ENCODE measurements at places on chromosomes 2 and 18. TPM values are rescaled to one million over a fixed set of nuclear protein-coding genes. Genes with fewer than 3 reads are reported as not detected.
A peak's percentile ranks its signal among the peaks of the same experiment; 100 is the strongest.

Gene C2orf78
- total RNA-seq: not detected

Gene PLCL1
- total RNA-seq: 0.20 TPM

Gene SCYGR4
- total RNA-seq: not detected

Gene RASGRP3
- total RNA-seq: 4.3 TPM

Gene FAM98A
- 41.4 TPM for total RNA-seq

Gene TMEM17
- 2.3 TPM for total RNA-seq

Gene CCDC141
- total RNA-seq: 0.28 TPM

Gene GALNT14
- total RNA-seq: 26.7 TPM

Gene REG3A
- not detected for total RNA-seq

Gene DAW1
- total RNA-seq: not detected

Gene FEV
- total RNA-seq: not detected

Gene FBLN7
- 1.4 TPM for total RNA-seq

- no peak for ATAC-seq
These were observed 3.0 kb upstream of the TMEM37 start for GRCh38 chr2:119428488-119429224.

DNA sequence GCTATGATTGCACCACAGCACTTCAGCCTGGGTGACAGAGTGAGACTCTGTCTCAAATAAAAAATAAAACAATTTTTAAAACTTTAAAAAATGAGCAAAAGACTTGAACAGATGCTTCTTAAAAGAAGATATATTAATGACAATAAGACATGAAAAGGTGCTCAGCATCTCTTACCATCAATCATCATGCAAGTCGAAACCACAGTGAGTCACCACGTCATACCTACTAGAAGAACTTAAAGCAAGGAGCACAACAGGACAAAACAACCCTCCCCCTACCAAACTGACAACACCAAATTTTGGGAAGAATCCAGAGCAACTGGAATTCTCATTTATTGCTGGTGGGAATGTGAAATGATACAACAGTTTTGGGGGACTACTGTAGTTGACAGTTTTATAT is 251.6 kb downstream of the BCL2 start:
- ATAC-seq: no peak

GRCh38 chr2:41968182-41968578 is 79.6 kb upstream of the PKDCC start:
- ATAC-seq: no peak

GRCh38 chr2:16871411-16871810 is 205.8 kb upstream of the CYRIA start:
- no peak for ATAC-seq

DNA sequence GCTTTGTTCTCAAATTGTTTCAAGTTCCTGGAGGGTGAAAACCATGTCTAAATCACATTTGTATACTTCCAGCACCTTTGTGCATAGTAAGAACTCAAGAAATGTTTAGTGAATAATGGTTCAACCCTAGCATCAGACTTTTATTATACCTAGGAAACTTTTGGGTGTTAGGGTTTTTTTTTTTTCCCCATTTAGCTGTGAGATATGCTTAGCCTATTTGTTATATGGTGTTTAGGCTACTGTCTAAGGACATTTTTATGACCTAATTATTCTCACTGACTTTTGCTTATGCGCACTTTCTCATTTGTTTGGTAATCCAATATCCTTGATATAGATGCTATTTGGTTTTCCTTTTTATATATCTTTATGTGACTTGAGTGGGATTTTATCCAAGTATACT is 164.7 kb downstream of the PHLPP1 start:
- ATAC-seq: no peak

DNA sequence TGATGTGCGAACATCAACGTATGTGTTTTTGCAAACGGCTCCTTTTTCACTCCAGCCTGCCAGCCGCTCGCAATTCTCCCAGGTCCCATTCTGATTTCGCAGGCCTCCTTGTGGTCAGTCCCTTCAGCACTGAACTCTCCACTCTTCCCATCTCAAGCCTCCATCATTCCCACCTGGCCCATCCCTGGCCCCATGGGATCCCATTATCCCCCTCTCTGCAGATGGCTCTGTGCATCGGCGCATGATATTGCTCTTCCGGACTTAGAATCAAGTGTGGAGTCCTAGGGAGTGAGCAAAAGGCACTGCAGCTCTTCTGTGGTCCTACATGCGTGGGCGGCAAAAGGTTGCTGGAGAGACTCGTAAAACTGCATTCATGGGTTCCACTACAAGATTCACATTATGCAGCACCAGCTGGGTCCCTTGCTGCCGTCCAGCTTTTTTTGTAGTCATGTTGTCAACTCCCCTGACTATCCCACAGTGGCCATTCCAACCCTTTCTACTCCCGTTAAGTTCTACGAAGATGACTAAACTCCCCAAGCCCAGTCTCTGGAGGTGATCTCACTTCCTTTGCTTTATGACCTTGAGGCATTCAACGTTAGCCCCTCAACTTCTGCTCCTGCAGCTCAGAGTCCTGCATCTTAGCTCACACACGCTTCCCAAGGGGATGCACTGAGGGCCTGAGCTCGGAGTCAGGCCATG is 125.3 kb upstream of the NRP2 start:
- no peak for ATAC-seq

DNA sequence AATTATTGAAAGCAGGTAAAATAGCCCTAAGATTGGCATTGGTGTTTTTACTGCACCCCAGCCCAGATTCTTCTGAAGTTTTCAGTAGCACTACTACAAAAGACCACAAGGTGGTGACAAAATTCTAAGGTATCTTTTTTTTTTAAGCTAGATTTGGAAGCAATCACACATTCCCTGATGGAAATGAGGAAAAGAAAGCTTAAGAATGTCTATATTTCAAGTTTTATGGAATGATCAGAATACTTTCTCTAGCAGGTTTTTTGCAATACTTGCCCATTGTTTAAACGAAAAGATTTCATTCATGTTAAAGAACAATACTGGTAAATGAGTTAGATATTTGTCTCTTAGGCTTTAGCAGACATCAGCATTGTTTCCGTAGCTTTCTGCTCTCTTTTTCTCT is 32.1 kb upstream of the ZNF638 start:
- ATAC-seq: no peak

GRCh38 chr18:69954719-69955480 is 7.2 kb upstream of the CD226 start:
- ATAC-seq: no peak

- ATAC-seq: no peak
These were observed 146.9 kb downstream of the ANKRD44 start for GRCh38 chr2:197163712-197164140.

GRCh38 chr2:111169924-111170323 is 49.2 kb downstream of the BCL2L11 start:
- ATAC-seq: no peak

- no peak for ATAC-seq
These were observed 32.8 kb downstream of the KATNAL2 start for GRCh38 chr18:46950064-46950656.

GRCh38 chr2:202091476-202091875 is 18.4 kb downstream of the KIAA2012 start:
- no peak for ATAC-seq

DNA sequence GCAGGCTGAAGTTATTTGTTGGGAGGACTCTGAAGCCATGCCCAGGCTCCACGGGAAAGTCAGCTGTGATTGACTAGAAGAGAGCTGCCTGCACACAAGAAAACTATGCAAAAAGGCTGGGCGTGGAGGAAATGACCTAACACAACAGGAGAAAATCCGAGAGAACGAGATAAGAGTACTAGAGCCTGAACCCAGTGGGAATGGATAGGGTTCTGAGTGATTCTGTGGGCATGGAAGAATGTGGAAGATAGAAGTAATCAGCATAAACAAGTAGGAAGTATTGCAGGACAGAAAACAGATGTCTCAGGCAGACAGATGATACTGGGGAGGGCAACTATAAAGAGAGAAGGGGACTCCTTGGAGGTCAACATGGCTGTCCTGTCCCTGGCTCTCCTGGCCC is 12.1 kb upstream of the COPS8 start:
- no peak for ATAC-seq

- peak; percentile 98 for ATAC-seq
These were observed 574 bp upstream of the NCL start for GRCh38 chr2:231464576-231465540.

DNA sequence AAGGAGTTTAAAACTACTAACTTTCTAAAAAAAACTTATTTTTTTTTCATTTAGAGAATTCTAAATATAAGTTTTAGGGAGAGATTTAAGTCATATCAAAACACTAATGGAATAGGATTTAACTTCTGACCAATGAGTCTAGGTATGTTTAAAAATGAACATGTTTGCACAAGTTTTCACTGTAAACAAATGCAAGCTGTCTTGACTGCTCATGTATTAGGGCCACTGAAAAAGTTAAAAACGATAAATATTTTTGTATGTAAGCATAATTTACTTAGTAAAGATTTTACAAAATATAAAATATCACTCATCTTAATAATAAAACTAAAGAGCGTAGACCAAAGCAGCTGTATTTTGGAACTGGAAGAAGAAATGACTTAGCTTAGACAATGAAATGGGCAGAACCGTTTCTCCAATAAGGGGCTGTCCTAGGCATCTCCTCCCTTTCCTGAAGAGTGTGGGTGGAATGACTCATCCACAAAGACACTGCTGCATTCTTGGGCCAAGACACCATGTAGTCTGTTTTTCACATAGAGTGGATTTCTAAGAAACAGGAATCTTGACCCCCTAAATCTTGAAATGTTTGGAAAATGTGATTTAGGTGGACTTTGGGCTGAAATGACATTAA is 118.8 kb downstream of the MEP1B start:
- ATAC-seq: peak; percentile 90

DNA sequence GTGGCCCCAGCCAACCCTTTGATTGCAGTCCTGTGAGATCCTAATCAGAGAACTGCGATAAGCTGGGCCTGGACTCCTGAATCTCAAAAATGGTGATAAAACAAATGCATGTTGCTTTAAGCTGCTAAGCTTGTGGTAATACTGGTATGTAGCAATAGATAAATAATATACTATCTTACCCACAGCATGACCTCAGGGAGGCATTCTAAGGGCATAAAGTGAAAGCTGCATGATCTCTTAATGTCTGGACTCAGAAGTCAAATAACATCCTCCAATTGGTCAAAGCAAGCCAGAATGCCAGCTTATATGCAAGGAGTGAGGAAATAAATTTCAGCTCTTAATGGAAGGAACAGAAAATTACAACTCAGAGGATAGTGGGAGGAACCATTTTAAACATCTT is 246.1 kb downstream of the FSIP2 start:
- no peak for ATAC-seq

- no peak for ATAC-seq
These were observed 53.8 kb downstream of the NEDD4L start for GRCh38 chr18:58097907-58098166.

- ATAC-seq: no peak
These were observed 118.8 kb downstream of the ZBTB7C start for GRCh38 chr18:48290162-48290926.

DNA sequence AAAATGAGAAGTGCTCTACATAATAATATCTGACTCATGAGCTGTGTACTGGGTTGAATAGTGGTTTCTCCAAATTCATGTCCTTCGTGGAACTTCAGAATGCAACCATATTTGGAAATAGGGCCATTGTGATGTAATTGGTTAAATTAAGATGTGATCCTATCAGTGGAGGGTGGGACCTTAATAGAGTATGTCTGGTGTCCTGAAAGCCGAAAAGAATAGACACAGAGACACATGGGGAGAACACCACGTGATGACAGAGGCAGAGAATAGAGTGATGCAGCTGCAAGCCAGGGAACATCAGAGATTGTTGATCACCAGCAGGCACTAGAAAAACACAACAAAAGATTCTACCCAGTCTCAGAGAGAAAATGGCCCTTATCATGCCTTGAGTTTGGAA is 310.1 kb downstream of the EXOC6B start:
- ATAC-seq: no peak

DNA sequence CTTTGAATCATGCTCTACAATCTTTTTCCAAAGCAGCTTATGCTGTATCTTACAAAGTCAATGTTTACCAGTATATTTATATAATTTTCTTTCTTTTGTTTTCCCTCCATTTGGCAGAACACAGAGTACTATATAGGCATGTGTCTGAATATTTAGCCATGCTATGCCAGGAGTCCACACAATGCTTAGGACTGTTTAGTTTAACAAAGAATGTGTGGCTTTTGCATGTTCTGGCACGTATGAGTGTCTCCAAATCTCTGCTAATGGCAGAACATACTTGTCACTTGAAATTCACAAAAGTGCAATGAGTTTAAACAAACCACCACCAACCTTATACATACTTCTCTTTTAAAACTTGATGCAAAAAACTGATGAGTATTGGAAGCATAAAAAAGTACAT is 268.0 kb downstream of the NR4A2 start:
- ATAC-seq: peak; percentile 70

DNA sequence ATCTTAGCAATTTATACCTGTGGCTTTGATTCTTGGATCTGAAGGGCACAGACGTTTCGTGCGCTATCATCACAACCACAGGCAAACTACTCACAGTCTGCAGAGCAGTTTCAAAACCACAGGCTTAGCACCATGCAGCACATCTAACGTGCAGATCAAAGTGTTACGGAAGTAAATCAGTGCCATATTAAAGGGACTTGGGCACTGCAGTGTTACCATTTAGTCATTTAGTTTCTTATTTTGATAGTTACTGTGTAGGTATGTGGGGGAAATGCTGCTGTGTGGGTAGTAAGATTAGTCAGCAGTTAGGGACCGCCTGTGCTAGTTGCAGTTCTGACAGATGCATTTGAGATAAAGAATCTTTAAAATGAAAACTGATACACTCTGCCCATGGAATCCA is 384.0 kb downstream of the NBAS start:
- peak; percentile 51 for ATAC-seq

DNA sequence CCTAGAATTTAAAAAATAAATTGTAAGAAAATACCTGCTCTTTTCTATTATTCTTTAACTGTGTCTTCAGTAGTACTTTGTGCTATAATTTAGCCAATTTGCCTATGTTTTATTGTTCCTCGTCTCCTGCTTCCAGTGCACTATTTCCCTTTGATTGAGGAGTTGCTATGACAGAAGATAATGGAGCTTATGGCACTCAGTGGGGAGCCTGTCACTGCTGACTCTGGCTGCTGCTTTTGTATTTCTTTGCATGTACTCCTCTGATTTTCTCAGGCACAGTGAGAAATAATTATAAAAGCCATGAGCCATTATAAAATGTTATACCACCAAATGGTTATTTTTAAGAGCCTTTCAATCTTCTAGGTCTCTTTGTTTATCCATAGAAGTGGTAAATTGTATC is 1310.8 kb upstream of the SLC39A10 start:
- ATAC-seq: no peak

- ATAC-seq: no peak
These were observed 215.2 kb upstream of the CRIM1 start for GRCh38 chr2:36140391-36140790.

- no peak for ATAC-seq
These were observed 560.8 kb upstream of the FAM98A start for GRCh38 chr2:34159901-34160300.
